HT1080 (cell line): ENCODE measurements at places on chromosomes 6 and 20.

GRCh38 chr6:133553652-133554051, 312.5 kb downstream of the EYA4 start:
- peak; percentile 65 for DNase-seq

GRCh38 chr6:168884646-168885086, 369.0 kb downstream of the THBS2 start:
- peak; percentile 25 for DNase-seq

DNA sequence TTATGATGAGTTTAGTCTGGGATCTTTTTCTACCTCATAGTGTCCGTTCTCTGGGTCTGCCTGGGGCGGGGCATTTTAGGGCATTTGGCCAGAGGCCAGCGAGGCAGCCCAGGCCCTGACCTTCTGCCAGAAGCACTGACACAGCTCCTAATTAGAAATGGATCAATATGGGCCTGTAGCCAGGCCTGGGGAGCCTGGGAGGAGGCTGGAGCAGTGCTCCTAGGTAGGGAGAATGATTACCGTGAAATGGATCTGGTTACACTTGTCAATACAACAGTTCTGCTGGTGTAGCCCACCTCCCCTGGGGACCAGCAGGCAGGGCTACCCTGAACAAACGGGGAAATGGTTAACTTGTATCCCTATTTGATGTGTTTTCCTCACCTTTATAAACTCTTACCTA, 23.0 kb downstream of the RALY start:
- DNase-seq: no peak

DNA sequence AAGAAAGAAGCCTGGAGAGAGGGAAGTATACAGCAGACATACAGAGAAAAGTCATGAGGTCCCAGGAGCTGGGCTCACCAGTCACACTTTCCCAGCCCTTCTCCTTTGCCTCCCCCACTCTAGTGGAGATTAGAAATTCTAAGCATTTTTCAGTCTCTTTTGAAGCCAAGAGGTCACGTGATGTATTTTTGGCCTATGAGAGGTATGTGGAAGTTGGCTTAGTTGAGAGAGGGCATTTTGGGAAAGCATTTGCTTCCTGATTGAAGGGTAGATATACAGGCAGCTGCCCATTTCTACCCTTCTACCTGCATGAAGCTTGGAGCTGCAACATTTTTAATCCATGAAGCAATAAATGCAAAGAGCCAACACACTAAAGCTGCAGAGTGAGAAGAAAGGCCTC, 106.0 kb upstream of the TNFAIP3 start:
- no peak for DNase-seq

DNA sequence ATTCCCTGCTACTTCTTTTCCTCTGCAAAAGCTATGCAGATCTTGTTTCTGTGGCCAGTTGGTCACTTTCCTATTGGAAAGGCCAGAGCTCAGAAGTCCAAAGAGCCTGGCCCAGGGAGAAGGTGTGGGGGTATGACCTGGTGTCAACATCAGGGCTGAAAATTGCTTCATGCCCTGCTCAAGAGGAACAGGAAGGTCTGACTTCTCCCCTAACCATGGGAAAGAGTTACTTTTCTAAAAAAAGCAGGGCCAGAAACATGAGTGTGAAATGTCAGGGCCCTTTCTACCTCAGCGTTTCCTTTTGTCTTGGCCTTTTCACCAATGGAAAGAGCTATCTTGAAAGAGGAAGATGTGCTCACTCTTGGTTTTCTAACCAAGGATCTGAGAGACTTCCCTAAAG, 117.4 kb downstream of the MAFB start:
- no peak for DNase-seq

- peak; percentile 25 for DNase-seq
Observed at GRCh38 chr6:150685860-150686259, 86.2 kb downstream of the PLEKHG1 start.

GRCh38 chr6:143397227-143398222, 53.0 kb downstream of the ADAT2 start:
- DNase-seq: peak; percentile 96

DNA sequence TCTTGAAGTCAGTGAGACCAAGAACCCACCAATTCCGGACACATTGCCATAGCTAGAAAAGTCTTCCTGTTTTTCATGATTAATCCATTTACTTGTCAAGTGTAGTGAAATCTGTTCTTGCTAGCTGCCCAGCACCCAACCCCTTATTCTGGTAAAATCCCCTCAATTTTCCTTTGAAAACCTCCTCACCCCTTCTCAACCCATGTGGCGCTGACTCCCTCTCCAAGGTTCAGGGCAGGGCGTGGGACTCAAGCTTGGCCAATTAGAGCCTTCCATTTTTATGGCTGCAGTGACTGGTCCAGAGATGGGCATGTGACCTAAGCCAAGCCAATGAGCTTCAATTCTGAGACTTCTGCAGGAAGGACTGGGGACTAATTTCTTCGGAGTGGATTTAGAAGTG, 9.8 kb upstream of the ZBP1 start:
- no peak for DNase-seq

DNA sequence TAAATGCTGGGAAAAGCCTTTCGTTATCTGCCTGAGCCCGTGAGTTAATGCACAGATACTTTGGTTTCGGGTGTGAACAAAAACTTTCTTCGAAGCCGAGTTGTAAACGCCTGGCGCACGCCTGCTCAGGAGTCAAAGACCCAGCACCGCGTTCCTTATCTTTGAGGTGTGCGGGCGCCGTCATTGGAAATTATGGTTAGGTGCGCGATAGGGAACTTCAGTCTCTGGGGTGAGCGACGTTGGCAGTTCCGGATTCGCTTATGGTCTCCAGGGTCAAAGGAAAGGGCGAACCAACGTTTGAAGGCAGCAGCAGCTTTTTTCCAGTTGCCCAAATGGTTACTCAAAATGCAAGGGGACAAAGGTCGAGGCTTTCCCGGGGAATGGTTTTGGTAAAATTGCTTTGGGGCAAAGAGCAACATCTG, 853 bp downstream of the SLC22A3 start:
- no peak for DNase-seq

DNA sequence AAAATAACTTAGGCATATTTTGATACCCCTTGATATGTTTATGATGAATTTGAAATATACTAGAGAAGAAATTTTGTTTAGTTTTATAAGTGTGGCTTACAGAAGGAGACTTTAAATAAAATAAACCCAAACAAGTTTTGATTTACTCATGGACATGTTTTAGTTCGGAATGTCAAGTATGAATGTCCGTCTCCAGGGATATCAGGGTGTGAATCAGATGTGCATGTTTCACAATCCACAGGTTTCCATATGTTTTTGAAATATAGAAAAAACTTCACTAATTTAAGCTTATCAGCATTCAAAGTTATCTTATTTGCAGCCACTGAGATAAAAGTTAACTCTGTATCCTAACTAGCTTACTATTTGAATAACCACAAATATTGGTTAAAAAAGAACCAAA, 51.5 kb downstream of the PLCB1 start:
- no peak for DNase-seq

DNA sequence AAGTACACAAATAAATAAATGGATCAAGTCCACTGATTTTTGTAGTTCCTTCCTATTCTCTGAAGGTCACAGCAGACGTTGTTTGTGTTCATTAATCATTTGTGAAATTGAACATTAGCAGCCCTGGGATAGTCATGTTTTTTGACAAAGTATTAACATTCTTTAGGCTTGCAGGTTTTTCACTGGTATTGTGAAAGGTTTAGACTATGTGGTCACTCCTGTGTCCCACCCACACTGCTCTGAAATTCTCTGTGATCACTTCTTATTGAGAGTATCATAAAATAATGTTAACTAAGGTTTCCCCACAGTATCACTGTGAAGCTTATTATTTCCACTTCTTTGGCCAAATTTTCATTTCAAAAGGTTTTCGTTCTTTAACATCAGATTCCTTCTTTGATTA, 3.5 kb downstream of the FAM83B start:
- DNase-seq: no peak

DNA sequence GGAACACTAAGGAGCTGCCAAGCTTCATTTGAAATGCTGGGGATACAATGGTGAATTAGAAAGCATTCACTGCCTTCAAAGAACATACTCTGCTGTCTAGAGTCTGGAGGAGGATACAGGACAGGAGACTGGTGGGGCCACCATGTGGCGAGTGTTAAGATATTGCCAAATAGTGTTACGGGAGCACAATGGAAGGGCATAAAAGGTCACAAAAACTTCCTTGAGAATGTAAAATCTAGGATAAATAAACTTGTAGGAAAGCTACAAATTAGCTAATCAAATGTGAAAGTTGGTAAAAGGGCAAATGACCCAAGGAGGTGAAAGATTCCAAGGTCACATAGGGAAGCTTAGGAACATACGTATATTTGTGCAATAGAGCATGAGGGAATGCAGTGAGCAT, 271.7 kb downstream of the RFPL4B start:
- DNase-seq: no peak

- DNase-seq: no peak
Observed at GRCh38 chr20:44946271-44946852, 13.8 kb downstream of the TOMM34 start.

GRCh38 chr6:14897831-14898230, 348.0 kb upstream of the JARID2 start:
- DNase-seq: no peak

DNA sequence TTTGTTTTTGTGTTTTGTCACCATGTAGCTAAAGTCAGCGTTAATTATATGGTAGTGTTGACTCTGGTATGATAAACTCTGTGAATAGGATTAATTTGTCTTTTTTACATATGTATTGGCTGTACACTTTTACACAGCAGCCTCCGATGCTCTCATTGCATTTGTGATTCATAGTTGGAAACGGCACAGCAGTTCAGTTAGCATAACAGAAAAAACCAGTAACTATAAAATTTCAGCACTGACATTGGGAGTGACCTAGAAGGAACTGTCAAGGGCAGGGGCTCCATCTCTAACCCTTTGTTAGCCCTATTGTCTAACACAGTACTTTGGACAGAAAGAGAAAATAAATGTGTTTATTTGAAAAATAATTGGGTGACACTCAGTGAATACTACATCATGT, 5.6 kb upstream of the BEND6 start:
- DNase-seq: no peak

GRCh38 chr6:10413262-10413849, 1.5 kb downstream of the TFAP2A start:
- DNase-seq: no peak

- no peak for DNase-seq
Observed at GRCh38 chr20:48457193-48458002, 370.4 kb downstream of the PREX1 start.

DNA sequence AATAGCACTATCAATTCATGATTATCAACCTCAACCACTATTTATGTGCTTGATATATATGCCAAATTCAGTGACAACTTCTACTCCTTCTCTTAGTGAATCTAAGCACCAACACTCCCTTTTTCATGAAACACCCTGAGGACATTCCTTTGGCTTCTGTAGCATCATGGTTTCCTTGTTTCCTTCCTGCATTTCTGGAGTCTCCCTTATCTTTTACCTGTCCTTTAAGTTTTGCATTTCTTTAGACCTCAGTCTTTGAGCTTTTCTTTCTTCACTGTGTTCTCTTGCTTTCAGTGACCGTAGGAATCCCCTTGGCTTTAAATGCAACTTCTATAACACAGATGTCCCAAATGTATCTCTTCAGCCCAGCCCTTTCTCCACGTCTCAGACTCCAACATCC, 143.8 kb upstream of the MLIP start:
- no peak for DNase-seq

DNA sequence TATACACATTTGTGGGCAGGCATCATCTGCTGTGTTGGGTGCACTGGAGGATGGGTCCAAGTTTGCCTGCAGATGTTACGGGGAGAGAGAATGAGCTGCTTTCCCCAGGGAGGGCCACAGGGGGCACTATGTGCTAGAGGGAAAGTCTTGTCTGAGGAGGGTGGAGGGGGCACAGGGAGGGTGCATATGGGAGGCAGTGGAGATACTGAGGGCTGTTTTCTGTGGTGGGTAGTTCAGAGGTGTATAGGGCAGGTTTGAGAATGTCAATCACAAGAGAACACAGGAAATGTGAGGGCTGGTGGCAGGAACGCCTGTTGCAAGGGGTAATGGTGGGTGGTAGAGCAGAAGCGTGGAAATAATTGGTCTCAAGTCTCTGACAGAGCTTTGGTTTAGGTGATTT, 7.7 kb upstream of the PTPRA start:
- DNase-seq: no peak

- DNase-seq: no peak
Observed at GRCh38 chr6:139920027-139920775, 545.8 kb upstream of the CITED2 start.

DNA sequence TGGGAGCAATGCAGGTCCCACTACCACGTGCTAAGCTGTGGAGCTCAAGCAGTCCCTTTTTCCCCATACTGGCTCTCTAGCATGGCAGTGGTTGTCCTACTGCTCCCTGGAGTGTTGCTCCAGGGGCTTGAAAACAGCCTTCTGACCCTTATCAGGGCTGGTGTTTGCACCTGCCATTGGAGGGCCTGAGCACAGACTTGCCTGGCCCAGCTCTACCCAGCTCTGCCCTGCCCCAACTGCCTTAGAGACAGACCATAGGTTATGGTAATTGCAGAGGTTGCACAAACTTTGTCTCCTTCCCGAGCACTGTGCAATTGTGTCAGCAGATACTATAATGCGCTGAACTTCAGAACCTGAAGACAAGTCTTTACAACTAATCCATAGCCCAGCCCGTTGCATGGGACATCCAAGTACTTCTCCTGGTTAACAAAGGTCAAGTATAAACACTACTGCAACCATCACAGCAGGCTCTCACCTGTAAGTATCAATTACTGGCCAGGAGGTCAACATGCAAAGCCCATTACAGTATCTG, 58.7 kb downstream of the PDSS2 start:
- DNase-seq: no peak

DNA sequence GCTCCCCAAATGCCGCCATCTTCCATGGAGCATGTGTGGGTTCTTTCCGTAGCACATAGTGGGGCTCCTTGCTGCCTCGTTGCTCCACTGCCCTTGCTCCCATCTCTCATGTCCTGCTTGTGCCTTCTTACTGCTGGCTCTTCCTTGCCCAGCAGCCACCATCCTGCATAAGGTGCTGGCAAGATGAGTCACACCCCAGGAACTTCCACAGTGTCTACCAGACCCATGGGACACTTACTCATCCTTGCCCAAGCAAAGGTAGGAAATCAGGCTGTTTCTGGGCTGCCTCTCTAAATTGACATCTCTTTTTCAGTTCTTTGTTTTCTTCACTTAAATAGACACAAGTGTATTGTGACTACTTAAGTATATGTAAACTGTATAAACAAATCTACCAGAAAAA, 39.4 kb upstream of the RGS17 start:
- peak; percentile 89 for DNase-seq

- peak; percentile 52 for DNase-seq
Observed at GRCh38 chr20:43691928-43692524, 25.1 kb downstream of the MYBL2 start.
